ENCODE measurements at places on chromosomes 5 and 9. TPM values are rescaled to one million over a fixed set of nuclear protein-coding genes. Genes with fewer than 3 reads are reported as not detected.

GRCh38 chr5:174667526-174667925 lies 56.9 kb upstream of the MSX2 start:
- no peak overlapping the region for H3K4me3 ChIP-seq
- H3K27me3 ChIP-seq, result no peaks in the 10 kb centered on the region
- no peaks in the 10 kb centered on the region for H3K4me1 ChIP-seq
- no peak overlapping the region for H3K27ac ChIP-seq
- no peak for DNase-seq
- no peaks in the 10 kb centered on the region for H3K36me3 ChIP-seq

DNA sequence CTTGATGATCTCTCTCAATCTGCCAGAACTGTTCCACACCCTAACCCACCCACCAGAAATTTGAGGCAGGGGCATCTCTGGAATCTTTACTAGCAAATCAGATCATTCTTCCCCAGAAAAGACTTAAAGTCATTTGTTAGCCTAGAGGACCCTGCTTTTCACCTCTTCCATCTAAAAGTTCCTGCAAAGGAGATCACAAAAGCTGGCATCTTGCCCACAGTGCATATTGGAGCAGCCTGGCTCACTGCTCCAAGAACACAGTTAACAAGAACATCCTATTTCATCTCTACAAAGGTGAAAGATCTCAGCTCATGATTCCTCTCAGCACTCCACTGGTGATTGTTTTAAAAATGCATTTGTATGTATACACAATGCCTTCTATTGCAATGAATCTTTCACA lies 36.3 kb downstream of the GABRP start:
- H3K4me3 ChIP-seq, result no peak overlapping the region
- H3K27ac ChIP-seq, result no peak overlapping the region
- no peaks in the 10 kb centered on the region for H3K4me1 ChIP-seq
- DNase-seq, result no peak
- H3K27me3 ChIP-seq, result no peaks in the 10 kb centered on the region
- no peaks in the 10 kb centered on the region for H3K36me3 ChIP-seq

- H3K27me3 ChIP-seq, result no peaks in the 10 kb centered on the region
- H3K4me3 ChIP-seq, result no peak overlapping the region
- H3K4me1 ChIP-seq, result peaks cover 16% of the 10 kb centered on the region
- no peaks in the 10 kb centered on the region for H3K36me3 ChIP-seq
Measured at GRCh38 chr5:145947581-145947980, 11.2 kb downstream of the SH3RF2 start.

DNA sequence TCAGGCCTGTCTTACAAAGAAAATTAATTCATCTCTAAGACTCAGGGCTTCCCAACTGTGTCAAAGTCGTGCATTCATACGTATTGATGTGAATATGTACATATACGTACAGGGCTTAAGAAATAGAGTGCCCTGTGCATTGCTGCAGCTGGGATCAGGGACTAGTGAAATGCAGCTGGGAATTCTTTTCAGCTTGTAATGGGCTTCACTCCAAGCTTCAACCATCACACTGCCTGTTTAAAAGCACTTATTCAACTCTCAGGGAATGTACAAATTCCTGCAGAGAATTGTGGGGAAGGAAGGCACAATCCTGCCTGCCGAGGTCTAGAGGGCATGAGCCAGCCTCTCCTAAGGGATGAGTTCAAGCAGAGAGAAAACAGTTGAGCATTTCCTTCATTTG lies 59.6 kb upstream of the MAN2A1 start:
- no peaks in the 10 kb centered on the region for H3K27me3 ChIP-seq
- no peak for DNase-seq
- no peak overlapping the region for H3K27ac ChIP-seq
- H3K36me3 ChIP-seq, result no peaks in the 10 kb centered on the region
- no peaks in the 10 kb centered on the region for H3K4me1 ChIP-seq

DNA sequence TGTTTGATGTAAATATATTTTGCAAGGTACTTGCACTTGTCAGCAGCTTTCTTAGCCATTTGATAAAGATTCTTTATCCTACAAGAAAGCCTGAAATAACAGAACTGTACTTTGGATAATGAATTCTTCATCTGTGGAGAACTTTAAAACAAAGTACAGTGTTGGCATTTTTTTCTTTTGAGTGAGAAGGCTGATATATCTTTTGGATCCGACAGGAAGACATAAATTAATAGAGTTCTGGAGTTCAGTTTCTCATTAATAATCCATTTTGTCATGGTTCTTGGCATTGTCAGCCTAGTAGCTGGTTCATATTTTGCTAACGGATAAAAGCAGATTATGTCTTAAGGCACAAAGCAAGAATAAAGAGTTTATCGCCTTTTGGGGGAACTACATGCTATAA lies 17.0 kb downstream of the PBX3 start:
- H3K4me1 ChIP-seq, result peaks cover 8% of the 10 kb centered on the region
- DNase-seq, result no peak
- no peaks in the 10 kb centered on the region for H3K27me3 ChIP-seq
- H3K27ac ChIP-seq, result no peak overlapping the region
- no peak overlapping the region for H3K4me3 ChIP-seq

DNA sequence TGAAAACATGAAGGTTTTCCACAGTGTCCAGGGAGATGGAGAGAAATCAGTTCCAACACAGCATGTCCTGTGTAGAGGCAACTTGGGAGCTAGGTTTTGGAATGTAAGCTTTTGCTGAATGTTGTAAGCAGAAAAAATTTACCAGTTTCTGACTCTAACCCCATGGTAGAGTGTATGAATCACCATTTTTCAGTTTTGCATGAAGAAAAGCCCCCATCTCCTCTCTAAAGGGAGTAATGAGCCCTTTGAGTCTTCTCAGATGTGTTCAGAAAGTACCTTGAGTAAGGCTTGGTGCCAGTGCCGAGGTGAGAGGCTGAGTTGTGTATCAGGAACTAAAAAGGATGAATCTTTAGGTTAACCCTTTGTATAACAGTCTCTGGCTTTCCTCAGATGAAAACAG lies 96.2 kb downstream of the ADRB2 start:
- H3K27ac ChIP-seq, result no peak overlapping the region
- DNase-seq, result no peak
- H3K4me1 ChIP-seq, result peaks cover 4% of the 10 kb centered on the region
- H3K4me3 ChIP-seq, result no peak overlapping the region
- H3K36me3 ChIP-seq, result no peaks in the 10 kb centered on the region

DNA sequence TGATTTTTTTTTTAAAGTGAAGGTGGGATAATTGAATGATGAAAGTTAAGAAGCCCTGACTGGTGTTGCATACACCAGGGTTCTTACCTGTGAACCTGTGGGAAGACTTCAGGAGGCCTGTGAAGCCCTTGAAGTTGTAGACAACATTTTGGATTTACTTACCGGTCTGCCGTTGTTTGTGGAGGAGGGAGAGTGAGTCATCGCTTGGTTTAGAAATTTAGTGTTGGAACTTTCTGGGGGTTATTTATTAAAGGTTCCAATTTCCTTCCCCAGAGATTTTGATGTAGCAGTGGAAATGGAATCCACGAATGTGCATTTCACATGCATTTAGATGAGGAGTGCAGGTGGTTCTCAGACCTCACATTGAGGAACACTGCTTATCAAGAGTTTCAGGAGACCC lies 49.6 kb downstream of the ARHGAP26 start:
- H3K4me3 ChIP-seq, result no peak overlapping the region
- H3K27ac ChIP-seq, result no peak overlapping the region
- H3K36me3 ChIP-seq, result no peaks in the 10 kb centered on the region
- H3K27me3 ChIP-seq, result no peaks in the 10 kb centered on the region
- H3K4me1 ChIP-seq, result no peaks in the 10 kb centered on the region

DNA sequence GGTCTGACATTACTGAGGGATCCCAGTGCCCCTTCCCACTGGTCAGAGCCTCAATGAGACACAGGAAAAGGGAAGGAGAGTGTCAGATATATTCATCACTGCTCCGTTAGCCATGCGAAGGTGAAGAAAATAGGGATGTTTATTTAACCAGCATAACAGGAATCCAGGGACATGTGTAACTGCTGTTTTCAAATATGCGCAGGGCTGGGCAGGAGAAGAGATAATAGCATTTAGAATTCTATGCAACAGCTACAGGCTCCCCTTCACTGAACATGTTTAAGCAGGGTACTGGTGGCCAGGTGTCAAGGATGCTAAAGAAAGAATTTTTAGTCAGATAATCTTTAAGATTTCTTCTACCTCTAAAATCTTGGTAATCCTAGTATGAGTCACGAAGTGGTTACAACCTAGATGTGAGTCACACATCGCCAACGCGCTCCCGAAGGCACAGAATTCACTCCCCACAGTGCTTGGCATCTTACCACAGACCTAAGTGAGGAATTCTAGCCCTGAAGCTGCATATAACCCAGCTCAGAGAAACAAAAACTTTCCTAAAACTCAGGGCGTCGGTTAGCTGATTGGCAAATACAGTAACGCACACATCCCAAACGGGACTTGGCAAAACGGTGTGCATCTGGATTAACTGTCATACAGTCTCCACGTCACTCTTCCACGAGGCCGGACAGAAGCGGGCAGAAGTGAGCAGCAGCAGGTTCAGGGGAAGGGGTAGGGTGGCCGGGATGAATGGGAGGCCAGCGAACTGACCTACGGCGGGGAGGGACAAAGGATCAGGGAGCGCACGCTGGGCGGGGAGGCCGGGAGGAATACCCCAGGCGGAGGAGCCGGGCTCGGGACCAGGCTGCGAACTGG lies 1.1 kb downstream of the CTNNAL1 start:
- no peaks in the 10 kb centered on the region for H3K36me3 ChIP-seq
- H3K27me3 ChIP-seq, result no peaks in the 10 kb centered on the region
- peak; percentile 72 for DNase-seq
- peak overlapping the region; percentile 28 for H3K27ac ChIP-seq

DNA sequence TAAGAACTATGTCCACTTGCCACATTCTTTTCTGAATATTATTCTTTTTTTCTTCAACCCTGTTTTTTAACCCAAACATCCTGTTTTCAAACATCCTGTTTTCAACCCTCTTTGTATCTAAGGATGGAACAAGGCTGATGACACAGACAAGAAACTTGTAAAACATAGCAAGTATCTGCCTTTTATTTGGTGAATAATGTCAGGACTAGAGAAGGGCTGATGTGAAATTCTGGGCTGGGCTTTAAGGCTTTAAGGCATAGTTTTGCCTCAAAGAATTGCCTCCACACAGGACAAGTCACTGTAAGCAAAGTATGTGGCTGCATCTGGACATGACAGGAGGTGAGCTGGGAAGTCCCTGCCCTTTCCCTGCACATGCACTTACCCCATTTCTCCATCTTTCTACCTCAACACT lies 42.5 kb upstream of the RIC1 start:
- no peak overlapping the region for H3K27ac ChIP-seq
- peaks cover 4% of the 10 kb centered on the region for H3K36me3 ChIP-seq
- no peak for DNase-seq
- peaks cover 26% of the 10 kb centered on the region for H3K4me1 ChIP-seq
- no peak overlapping the region for H3K4me3 ChIP-seq

- no peaks in the 10 kb centered on the region for H3K36me3 ChIP-seq
- H3K4me1 ChIP-seq, result peaks cover 5% of the 10 kb centered on the region
- H3K27ac ChIP-seq, result no peak overlapping the region
- no peak overlapping the region for H3K4me3 ChIP-seq
- no peak for DNase-seq
Measured at GRCh38 chr5:83474991-83475390, 3.4 kb downstream of the VCAN start.

DNA sequence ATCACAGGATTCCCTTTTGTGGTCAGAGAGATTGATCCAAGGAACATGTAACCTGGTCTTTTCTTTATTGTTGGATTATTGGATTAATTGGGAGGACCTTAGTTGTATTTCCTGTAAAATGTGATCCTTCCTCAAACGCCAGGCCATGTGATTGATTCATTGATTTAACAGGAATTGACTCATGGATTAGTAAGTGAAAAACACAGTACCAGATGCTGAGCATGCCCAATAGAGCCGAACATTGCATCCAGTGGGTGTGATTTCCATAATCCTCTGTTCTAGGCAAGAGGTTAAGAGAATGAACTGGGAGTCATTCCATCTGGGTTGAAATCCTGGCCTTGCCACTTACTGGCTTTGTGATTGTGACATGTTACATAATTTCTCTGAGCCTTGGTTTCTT lies 522.3 kb downstream of the MAT2B start:
- no peak overlapping the region for H3K4me3 ChIP-seq
- H3K4me1 ChIP-seq, result no peaks in the 10 kb centered on the region
- DNase-seq, result no peak
- no peaks in the 10 kb centered on the region for H3K36me3 ChIP-seq
- H3K27ac ChIP-seq, result no peak overlapping the region

GRCh38 chr9:26955921-26956859 lies at the start of gene IFT74:
Gene IFT74 (plus strand): TSS chr9:26956412. CDS start chr9:26961968, 5,556 bp downstream.
- H3K27me3 ChIP-seq, result no peaks in the 10 kb centered on the region
- peak; percentile 99 for DNase-seq
- H3K36me3 ChIP-seq, result no peaks in the 10 kb centered on the region
- H3K4me3 ChIP-seq, result peak within 1 kb of the TSS; percentile 90
- H3K27ac ChIP-seq, result peak within 1 kb of the TSS; percentile 83
- peaks cover 33% of the 10 kb centered on the region for H3K4me1 ChIP-seq

DNA sequence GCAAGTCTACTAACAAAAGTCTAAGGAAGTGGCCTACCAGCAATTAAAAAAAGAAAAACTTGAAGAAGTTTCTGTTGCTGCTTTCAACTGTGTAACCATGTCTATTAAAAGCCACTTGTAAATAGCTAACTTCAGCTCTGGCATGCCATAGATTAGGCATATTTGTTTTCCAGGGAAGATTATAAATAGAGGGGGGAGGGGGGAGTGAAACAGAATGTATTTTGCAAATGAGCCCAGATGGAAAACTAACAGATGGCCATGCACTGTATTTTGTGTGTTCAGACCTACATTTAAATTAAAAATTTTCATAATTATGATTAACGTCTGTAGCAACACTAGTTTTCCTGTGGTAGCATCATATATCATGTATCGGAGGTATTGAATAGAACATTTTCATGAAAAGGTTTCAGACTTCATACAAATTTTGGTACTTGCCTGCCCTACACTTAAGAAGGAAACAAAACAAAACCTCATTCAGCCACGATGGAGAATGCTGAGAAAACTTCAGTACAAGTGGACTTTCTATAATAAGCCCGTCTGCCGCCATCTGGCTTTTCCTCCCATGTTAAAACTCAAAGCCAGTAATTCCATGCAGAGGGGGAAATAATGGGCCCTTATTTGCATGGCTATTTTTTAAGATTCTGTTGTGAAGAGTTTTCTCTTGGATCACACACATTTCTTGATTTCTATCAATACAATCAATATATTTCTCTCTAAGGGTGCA lies 220.4 kb upstream of the SMARCA2 start:
- DNase-seq, result no peak
- H3K27me3 ChIP-seq, result no peaks in the 10 kb centered on the region
- no peak overlapping the region for H3K27ac ChIP-seq
- H3K4me3 ChIP-seq, result no peak overlapping the region
- H3K4me1 ChIP-seq, result no peaks in the 10 kb centered on the region

GRCh38 chr9:123359546-123359945 lies 3.5 kb downstream of the CRB2 start:
- H3K4me1 ChIP-seq, result peaks cover 13% of the 10 kb centered on the region
- no peaks in the 10 kb centered on the region for H3K36me3 ChIP-seq
- no peak overlapping the region for H3K4me3 ChIP-seq
- no peaks in the 10 kb centered on the region for H3K27me3 ChIP-seq
- DNase-seq, result no peak
- H3K27ac ChIP-seq, result no peak overlapping the region

Gene ADGRD2
- not detected for total RNA-seq

Gene CCNJL
- not detected for total RNA-seq

Gene NPR3
- total RNA-seq, result 1.2 TPM

Gene NR2F1
- not detected for total RNA-seq

Gene NR5A1
- not detected for total RNA-seq

Gene RPL12
- 3,026 TPM for total RNA-seq

Gene MAPK9
- total RNA-seq, result 33.0 TPM

Measured in Karpas-422 (cell line).